ENCODE measurements at places on chromosomes 6 and 20.

- DNase-seq: no peak
These were observed 266.4 kb upstream of the PREP start for GRCh38 chr6:105669232-105669631.

GRCh38 chr6:72826037-72826436 is 204.2 kb downstream of the KCNQ5 start:
- DNase-seq: no peak

DNA sequence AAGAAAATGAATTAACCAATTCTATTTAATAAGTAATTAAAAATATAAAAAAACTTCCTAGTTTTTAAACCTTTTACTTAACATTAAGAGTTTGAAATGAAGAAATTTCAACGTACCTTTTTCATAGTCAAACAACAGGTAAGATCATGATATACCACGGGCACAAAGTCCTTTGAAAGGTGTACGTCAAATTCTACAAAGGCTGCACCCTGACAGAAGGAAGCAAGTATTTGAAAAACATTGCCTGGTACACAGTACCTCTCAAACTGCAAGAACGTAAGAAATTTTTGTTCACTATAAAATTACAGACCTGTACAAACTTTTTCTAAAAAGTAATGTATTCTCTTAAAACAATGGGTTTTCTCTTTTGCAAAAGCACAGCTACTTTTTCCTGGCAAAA is 180.2 kb upstream of the SHLD1 start:
- DNase-seq: no peak

GRCh38 chr20:32535316-32535952 is 49.7 kb downstream of the NOL4L start:
- no peak for DNase-seq

GRCh38 chr6:112441607-112442006 is 94.5 kb downstream of the RFPL4B start:
- no peak for DNase-seq

- DNase-seq: no peak
These were observed 184.4 kb downstream of the CDH26 start for GRCh38 chr20:60142587-60142986.

DNA sequence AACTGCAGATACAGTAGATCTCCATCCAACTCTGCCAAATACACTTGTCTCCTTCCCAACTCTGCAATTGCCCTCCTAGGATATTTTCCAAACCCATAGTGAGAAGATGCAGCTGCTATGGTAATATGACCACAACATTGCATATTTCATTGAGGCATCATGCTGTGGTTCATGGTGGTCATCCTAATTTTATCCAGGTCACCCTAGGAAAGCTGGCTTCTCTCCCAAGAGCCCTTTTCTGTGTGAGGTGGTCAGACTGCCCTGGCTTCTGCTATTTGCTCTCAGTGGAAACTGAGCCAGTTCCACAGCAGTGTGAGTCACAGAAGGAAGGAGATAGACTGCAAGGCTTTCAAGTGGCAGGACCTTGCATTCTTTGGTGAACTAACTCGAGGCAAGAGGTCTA is 5.5 kb downstream of the OGFRL1 start:
- DNase-seq: no peak

DNA sequence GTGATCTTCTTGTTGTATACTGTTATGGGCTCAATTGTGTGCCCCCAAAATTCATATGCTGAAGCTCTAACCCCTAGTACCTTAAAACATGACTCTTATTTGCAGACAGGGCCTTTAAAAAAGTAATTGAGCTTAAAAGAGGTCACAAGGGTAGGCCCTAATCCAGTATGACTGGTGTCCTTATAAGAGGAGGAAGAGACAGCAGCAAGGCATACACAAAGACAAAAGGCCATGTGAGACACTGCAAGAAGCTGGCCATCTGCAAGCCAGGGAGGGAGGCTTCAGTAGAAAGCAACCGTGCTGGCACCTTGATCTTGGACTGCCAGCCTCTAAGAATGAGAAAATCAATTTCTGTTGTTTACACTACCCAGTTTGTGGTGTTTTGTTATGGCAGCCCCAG is 8.4 kb downstream of the CAGE1 start:
- DNase-seq: no peak

- no peak for DNase-seq
These were observed 3.6 kb downstream of the HLA-DMB start for GRCh38 chr6:32937230-32937633.

GRCh38 chr6:69729870-69730449 is 66.8 kb downstream of the LMBRD1 start:
- DNase-seq: no peak
